ENCODE measurements at places on chromosomes 4 and X. TPM values are rescaled to one million over a fixed set of nuclear protein-coding genes. Genes with fewer than 3 reads are reported as not detected.

CCDC120 gene
- polyA plus RNA-seq, result 1.0 TPM

SH3BP2 gene
- 17.2 TPM for polyA plus RNA-seq

CSN1S1 gene
- polyA plus RNA-seq, result not detected

NRK gene
- 2.2 TPM for polyA plus RNA-seq

BMP2K gene
- 36.5 TPM for polyA plus RNA-seq

SMIM10 gene
- polyA plus RNA-seq, result 8.3 TPM

LONRF3 gene
- polyA plus RNA-seq, result not detected

UVSSA gene
- 4.9 TPM for polyA plus RNA-seq

PNMA3 gene
- 0.02 TPM for polyA plus RNA-seq

COX7B2 gene
- not detected for polyA plus RNA-seq

STARD8 gene
- 1.6 TPM for polyA plus RNA-seq

HELT gene
- polyA plus RNA-seq, result not detected

DNA sequence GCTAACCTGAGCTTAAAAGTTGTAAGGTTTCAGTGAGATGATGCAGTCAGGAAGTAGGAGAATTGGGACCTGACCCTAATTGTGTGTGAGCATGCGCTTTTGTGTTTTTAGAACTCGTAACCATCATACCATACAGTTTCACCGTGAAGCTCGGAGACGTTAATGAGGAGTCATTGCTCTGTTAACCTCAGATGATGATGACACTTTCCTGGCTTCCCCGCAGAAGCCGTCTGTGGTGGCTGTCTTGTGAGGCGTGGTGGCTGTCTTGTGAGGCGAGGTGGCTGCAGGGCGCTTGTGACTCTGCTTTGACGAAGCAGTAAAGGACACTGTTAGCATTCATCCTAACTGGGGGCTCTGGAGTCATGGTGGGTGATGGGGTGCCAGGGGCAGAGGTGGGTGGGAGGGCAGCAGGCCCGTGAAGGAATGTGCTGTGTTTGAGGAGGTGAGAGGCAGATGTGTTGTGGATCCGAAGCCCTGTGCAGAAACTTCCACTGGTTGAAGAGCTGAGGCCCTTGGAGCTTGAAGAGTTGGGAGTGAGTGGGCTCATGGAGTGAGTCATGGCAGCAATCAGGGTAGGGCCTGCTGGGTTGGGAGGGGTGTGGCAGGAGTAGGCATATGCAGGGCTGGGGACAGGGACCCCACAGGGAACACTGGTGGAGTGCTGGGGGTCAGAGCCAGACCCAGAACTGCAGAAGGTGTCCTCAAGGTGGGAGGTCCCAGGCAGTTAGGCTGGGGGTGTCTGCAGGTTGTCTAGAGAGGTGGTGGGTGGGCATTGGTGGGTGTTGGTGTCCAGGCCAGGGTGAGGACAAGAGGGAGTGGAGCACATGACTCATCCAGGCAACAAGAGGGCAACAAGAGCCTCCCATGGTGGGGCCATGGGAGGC is 57.4 kb downstream of the NSD2 start:
- DNase-seq, result no peak

GRCh38 chr4:7139167-7139982 is 53.0 kb upstream of the SORCS2 start:
- DNase-seq, result no peak

DNA sequence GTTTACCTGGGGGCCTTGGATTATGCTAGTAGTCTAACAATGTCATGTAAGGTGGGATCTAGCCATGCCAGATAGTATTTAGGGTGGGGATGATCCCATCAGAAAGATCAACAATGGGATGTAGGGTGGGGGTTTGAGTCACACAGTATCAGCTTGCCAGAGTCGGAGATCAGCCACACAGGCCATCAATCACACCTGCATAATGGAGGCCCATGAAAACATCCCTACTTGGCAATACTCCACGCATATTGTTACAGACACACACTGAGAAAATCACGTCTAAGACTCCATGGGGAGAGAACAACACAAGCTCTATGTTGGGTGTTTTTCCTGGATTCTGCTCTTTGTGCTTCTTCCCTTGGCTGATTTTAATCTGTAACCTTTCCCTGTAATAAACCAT is 49.5 kb upstream of the SLC25A4 start:
- no peak for DNase-seq

DNA sequence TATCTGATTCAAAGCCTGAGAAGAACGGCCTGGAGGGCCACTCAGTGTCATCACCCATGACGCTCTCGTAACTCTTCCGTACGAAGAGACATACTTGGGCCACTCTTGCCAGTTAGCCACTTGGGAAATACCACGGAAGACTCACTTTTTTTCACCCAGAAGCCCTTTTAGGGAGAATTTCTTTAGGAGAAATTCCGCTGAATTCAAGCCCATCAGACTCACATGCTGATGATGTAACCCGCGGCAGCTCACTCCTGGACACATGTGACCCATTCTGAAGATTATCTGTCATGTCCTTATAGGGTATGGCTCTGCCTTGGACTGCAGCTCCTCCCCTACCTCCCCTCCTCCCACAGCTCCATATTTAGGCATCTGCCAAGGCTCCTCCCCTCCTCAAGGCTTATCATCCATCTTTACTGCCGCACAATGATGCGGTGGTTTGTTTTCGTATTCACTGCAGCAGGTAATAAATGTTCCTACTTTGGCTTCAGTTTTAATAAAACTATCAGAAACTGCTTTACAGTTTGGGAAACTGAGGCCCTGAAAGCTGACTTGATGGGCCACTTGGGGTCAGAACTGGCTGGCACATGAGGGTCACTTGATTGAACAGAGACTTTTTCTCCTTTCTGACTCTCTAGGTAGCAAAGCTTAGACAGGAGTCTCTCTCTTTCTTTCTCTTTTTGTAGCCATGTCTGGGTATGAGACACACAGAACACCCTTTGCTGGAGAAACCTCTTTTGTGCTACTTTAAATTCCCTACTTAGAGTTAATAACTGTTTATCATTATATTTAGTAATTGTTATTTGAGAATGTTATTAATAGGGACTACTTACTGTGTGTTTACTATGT is 42.1 kb downstream of the RHOH start:
- no peak for DNase-seq

DNA sequence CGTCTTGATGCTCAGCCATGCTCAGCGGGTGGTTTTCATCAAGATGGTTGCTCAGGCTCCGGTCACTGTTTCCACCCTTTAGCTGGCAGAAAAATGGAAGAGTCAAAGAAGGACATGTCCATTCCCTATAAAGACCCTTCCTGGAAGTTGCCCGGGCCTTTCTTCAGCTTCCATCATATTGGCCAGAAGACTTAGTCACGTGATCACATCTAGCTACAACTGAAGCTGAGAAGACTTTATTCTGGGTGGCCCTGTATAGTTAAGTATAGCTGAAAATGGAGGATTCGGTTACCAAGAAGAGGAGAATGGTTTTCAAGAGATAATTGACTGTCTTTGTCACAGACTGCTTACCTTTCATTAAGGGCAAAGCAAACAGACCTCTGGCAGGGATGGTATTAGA is 296.7 kb upstream of the CASK start:
- no peak for DNase-seq

DNA sequence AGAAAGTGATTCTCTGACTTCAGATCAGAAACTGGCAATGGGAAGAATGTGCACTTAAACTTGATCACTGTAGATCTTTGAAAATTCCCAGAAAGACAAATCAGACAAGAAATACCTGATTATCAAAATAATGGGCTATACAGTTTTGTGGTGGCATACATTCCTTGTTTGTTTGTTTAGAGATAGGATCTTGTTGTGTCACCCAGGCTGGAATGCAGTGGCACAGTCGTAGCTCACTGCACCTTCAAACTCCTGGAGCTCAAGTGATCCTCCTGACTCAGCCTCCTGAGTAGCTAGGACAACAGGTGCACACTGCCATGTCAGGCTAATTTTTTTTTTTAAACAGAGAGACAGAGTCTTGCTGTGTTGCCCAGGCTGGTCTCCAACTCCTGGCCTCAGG is 81.0 kb upstream of the SPRY1 start:
- no peak for DNase-seq

- DNase-seq, result no peak
Measured at GRCh38 chrX:38277802-38278201, 49.5 kb downstream of the RPGR start.

DNA sequence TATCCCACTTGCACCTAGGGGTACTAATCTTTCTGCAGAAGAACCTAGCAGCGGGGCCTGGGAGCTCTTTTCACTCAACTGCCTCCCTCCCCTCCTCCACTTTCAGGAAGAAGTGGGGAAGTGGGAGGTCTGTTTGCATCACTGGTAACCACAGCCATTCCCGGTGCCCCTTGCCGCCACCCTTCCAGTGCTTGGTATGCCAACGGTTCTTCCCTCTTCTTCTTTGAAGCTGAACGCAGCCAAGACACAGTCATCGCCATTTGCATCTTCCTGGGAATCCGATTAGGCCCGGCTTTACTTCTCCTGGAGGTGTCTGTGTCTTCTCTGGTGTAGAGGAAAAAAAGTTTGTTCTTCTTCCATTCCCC is 47.2 kb upstream of the RBPJ start:
- no peak for DNase-seq

DNA sequence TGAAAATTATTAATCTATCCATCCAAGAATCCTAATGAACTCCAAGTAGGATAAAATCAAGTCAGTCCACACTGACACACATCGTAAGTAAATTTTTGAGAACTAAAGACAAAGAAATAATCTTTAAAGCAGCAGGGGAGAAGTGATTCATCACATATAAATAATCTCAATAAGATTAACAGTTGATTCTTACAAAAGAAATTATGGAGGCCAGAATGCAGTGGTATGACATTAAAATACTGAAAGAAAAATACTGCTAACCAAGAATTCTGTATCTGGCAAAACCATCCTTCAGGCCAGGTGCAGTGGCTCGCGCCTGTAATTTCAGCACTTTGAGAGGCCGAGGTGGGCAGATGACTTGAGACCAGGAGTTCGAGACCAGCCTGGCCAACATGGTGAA is 96.1 kb upstream of the SH3RF1 start:
- DNase-seq, result no peak

- no peak for DNase-seq
Measured at GRCh38 chr4:179663641-179664429, 2221.6 kb upstream of the AGA start.

- no peak for DNase-seq
Measured at GRCh38 chrX:66200855-66201795, 37.1 kb downstream of the HEPH start.

DNA sequence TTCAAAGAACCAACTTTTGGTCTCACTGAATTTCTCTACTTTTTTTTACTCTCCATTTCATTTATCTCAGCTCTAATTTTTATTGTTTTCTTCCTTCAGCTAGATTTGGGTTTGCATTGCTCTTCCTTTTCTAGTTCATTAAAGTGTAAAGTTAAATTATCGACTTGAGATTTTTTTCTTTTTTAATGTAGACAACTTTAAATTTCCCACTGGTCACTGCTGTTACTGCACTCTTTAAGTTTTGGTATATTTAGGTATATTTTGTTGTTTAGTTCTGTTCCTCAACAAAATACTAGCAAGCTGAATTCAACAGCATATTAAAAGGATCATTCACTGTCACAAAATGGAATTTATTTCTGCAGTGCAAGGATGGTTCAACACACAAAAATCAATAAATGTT is 572.0 kb upstream of the DIAPH2 start:
- DNase-seq, result no peak

- DNase-seq, result peak; percentile 91
Measured at GRCh38 chr4:128386761-128387599, 99.4 kb upstream of the PGRMC2 start.

GRCh38 chr4:41204400-41204978 is 9.9 kb downstream of the APBB2 start:
- DNase-seq, result no peak

GRCh38 chr4:6855692-6856297 is 53.8 kb upstream of the TBC1D14 start:
- DNase-seq, result peak; percentile 74

- DNase-seq, result peak; percentile 21
Measured at GRCh38 chr4:165131247-165131832, 18.7 kb upstream of the TMEM192 start.

DNA sequence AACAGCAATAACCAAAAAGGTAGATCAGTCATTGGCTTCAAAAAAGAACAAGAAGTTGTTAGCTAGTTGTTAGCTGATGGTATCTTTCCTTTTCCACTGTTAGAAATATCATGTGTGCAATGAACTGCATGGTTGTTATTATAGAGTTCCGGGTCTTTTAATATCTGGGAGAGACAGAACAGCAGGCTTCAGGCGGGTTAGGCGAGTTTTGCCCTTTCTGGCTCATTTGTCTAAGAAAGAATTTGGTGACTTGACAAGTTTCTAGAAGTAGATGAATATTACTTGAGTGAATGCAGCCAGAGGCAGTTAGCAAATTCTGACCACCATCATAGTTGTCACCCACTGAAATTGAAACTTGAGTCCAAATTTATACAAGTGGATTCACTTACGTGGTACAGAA is 88.9 kb upstream of the MID1 start:
- DNase-seq, result no peak

- no peak for DNase-seq
Measured at GRCh38 chr4:2712261-2712842, 43.8 kb downstream of the TNIP2 start.

GRCh38 chr4:32396507-32397070 is 1676.4 kb downstream of the PCDH7 start:
- no peak for DNase-seq

DNA sequence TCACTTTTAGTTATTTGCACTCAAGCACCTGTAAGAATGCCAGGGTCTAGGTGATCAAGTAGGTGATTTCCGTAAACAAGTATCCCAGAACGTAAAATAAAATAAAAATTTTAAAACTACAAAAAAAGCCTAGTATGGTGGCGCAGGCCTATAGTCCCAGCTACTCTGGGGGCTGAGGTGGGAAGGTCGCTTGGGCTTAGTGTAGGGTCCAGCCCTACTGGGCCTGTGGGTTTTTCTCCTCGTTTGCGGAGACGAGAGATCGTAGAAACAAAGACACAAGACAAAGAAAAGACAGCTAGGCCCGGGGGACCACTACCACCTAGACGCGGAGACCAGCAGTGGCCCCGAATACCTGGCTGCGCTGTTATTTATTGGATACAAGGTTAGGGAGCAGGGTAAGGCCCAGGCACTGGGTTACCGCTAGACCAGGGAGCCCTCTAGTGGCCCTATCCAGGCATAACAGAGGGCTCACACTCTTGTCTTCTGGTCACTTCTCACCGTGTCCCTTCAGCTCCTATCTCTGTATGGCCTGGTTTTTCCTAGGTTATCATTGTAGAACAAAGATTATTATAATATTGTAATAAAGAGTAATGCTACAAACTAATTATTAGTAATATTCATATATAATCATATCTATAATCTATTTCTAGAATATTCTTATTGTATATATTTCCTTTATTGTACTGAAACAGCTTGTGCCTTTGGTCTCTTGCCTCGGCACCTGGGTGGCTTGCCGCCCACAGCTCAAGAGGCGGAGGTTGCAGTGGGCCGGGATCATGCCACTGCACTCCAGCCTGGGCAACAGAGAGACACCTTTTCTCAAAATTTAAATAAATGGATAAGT is 38.4 kb downstream of the SAGE1 start:
- no peak for DNase-seq

- no peak for DNase-seq
Measured at GRCh38 chr4:5040856-5041620, 10.2 kb upstream of the STK32B start.

GRCh38 chr4:23438764-23439163 is 451.1 kb downstream of the PPARGC1A start:
- DNase-seq, result no peak

- DNase-seq, result no peak
Measured at GRCh38 chr4:124152132-124152531, 560.4 kb downstream of the ANKRD50 start.

- DNase-seq, result no peak
Measured at GRCh38 chr4:56764223-56764622, 57.3 kb downstream of the SPINK2 start.
